ENCODE measurements at places on chromosomes 5 and 9.

DNA sequence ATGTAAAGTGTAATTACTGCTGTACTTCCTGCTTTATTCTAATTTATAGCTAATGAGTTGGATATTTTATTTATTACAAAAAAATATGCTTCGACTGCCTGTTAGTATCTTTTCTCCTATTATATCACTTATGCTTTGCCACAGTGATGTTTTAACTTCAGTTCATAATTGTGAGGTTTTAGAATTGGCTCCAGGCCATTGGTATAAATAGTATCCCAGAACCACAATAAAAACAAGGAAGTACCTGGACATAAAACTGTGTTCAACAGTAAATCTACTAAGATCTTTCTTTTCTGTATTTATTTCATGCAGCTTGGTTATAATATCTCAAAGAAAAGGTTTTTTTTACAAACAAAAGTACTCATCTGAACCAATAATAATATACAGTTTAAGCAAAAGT is 354.3 kb upstream of the CDH9 start:
- DNase-seq = no peak

- DNase-seq = no peak
Observed at GRCh38 chr5:95817430-95817829, 5.1 kb downstream of the GLRX start.

DNA sequence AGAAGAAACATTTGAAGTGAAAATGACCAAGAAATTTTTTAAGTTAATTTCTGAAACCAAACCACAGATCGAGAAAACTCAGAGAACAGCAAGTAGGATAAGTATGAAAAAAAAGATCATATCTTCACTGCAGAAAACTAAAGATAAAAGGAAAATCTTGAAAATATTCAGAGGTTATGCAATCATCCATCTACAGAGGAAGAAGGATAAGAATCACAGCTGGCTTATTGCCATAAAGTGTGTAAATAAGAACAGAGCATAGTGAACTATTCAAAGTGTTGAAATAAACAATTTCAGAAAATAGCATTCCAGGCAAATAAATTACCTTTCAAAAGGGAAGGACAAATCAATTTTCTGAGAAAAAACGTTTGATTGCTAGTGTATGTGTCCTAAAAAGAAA is 1191.7 kb upstream of the CDH6 start:
- DNase-seq = no peak

DNA sequence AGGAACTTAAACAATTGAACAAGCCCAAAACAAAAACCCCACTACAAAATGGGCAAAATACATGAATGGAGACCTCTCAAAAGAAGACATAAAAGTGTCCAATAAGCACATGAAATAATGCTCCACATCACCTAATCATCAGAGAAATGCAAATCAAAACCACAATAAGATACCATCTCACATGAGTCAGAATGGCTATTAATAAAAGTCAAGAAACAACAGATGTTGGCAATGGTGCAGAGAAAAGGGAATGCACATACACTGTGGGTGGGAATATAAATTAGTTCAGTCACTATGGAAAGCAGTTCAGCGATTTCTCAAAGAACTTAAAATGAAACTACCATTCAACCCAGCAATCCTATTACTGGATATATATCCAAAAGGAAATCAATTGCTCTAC is 337.4 kb upstream of the GRIA1 start:
- no peak for DNase-seq

DNA sequence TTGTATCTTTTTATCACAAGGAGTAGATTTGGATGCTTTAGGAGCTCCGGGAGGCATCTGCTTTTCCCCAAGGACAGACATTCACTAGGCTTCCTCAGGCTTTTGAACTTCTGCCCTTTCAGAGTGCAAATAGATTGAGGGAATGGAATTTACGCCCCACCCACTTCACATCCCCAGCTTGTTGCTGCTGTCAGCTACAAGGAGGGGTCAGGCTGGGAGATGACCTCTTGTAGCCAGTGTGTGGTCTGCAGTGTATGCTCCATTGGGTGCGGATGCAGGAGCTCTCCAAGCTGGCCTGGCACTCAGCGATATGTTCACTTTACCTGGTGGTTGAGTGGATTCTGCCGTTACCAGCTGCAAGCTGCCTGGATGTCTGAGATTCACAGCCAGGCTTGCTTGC is 6.4 kb downstream of the TNFSF15 start:
- no peak for DNase-seq

DNA sequence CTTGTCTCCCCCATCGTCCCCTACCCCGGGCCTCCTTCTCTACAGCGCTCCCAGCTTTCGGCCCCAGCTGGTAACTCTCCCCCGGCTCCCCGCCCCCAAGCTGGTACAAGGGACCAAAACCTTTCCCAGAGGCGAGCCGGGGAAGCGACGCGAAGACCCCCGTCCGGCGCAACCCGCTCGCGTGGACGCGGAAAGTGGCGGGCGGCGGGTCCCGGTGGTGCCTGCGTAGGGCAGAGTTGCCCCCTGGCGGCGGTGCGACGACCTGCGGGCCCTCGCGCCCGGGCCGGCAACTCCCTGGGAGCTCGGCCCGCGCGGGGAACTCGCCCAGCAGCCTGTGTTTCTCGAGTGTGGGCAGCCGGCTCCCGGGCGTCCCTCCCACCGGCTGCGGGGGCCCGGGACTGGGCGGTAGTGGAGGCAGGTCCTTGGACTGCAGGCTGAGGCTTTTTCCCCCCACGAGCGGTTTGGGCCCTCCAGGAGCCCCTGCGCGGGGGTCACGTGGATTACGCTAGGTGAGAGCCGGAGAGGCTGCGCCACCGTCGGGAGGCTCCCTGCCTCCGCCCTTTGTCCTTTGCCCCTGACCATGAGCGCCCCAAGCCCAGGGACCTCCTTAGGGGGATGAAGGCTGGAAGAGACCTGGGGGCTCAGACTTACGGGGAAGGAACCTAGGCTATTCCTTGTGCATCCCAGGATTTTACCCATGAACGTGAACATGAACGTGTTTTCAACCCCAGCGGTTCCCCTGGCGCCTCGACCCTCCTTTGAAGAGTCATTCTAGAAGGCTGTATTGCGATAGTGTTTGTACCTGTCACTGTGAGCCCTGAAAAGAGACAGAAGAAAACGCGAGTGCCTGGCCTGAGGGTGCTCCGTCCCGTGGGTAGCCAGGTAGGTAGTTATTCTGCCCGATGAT is 2.9 kb upstream of the FOXD1 start:
- peak; percentile 16 for DNase-seq

DNA sequence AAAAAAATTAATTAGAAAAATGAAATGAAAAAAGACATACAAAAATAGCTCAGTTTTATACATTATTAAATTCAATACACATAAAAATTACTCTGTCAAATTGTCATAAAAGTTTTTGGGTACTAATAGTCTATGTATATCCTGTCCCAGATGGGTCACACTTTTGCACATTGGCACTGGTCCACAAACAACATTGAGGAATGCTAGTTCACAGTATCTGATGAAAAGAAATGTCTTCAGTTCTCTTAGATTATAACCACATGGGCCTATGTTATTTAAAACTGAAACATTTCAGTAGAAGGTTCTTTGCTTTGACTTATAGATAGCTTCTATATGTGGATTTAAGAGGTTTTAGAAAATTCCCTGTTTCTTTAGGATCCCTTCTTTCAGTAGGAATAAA is 39.8 kb downstream of the LNPEP start:
- no peak for DNase-seq

- DNase-seq = no peak
Observed at GRCh38 chr9:136527131-136527530, 18.7 kb downstream of the NOTCH1 start.

GRCh38 chr5:176643491-176644219 is 3.6 kb upstream of the TSPAN17 start:
- DNase-seq = no peak

DNA sequence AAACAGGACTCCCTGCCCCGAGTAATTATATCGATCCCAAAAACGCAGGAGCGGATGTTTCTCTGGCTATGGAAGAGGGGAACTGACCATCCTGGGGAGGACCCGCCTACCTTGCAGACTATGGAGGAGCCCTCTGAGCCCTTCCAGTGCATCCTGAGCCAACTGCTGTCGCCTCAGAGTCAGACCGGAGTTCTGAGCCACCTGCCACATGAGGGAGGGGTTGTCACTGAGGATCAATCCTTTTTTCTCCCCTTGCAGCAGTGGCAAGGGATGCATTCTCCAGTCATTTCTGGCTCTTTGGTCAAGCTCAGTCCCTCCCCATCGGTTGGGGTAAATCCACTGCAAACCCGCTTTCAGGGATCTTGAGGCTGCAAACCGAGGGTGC is 709 bp downstream of the FANCG start:
- no peak for DNase-seq

DNA sequence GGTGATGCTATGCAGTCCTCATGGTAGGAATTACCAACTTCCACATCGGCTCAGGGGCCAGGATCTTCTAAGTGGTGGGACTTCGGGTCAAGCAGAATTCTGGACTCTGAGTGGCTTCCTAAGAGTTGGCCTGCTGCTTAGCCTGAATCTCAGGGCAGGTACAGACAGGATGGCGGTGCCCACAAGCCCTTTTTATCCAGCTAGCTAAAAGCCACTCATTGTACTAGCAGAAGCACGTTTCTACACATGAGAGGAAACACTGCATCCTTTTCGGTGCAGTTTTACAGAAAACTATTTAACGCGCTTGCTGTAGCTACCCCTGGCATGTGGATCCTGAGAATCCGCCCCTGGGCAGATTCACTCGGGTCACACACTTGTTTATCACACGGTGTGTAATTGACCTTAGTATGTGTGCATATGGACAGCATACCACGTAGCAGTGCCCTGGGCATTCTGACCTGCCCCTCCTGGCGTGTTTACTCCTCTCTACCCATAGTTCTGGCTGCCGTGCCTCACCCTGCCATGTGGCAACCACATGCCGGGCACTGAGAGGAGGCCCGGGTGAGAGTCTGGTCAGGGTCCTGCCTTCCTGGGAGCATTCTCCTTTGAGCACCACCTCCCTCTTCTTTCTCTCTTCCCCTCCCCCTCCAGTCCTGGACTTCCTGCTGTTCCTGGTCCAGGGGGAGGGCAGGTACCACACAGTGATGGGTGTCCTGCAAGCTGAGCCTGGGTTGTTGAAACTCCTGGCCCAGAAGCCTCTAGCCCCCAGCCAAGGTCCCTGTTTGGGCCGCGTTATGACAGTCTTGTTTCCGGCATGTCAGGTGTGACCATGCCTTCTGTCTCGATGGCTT is 65.9 kb downstream of the DAB2IP start:
- no peak for DNase-seq

GRCh38 chr9:94554439-94555331 is at the start of gene PCAT7:
Gene PCAT7 (plus strand): TSS chr9:94555083.
- DNase-seq = no peak

- no peak for DNase-seq
Observed at GRCh38 chr5:75239681-75240080, 3.0 kb upstream of the ANKRD31 start.

- DNase-seq = no peak
Observed at GRCh38 chr5:169197343-169197742, 103.6 kb downstream of the SLIT3 start.

- DNase-seq = no peak
Observed at GRCh38 chr9:129898185-129898584, 62.9 kb downstream of the USP20 start.

GRCh38 chr9:7273575-7273974 is 515.8 kb downstream of the KDM4C start:
- no peak for DNase-seq

DNA sequence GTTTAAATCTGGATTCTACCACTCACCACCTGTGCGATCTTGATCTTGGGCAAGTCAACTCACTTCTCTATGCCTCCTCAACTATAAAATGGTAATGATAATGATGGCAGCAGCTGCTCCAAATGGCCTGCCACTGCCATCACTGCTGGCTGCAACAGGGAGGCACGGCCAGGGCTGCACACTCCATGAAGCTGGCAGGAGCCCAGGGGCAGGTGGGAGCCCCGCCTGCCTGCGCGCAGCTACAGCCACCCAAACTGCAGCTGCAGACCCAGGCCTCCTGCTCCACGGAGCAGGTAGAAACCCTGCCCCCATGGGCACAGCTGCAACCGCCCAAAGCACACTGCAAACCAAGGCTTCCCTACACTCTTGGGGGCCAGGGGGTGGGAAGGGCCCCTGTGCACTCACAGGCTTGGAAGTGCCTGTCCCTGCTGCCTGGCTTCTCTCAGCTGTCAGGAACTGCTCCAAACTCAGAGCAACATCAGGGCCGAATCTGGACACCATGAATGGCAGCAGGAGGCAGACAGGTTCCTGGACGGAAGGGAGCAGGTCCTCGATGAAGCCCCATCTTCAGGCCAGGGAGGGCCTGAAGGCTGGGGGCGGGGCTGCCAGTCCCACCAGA is 57.6 kb downstream of the PRELID2 start:
- no peak for DNase-seq

GRCh38 chr5:78690253-78690972 is 41.8 kb upstream of the LHFPL2 start:
- no peak for DNase-seq

DNA sequence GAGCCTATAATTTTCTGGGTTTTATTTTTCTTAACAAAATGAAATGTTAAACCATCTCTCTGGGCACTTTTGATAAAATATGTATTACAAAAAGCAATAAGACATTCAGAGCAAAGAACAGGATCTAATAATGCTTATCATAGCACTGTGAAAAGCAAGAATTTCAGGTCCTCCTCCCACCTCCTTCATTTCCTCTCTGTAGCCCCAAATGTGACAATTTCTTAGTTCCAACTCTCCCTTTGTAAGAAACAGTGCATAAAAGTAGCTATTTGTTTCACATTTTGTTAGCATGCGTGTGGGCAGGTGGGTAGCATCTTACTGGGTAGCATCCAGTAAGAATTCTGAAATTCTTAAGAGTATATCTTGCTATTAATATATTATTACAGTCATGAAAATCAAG is 130.9 kb upstream of the RASA1 start:
- no peak for DNase-seq

GRCh38 chr5:140965905-140966292 is 377 bp upstream of the PCDHAC2 start:
- no peak for DNase-seq

DNA sequence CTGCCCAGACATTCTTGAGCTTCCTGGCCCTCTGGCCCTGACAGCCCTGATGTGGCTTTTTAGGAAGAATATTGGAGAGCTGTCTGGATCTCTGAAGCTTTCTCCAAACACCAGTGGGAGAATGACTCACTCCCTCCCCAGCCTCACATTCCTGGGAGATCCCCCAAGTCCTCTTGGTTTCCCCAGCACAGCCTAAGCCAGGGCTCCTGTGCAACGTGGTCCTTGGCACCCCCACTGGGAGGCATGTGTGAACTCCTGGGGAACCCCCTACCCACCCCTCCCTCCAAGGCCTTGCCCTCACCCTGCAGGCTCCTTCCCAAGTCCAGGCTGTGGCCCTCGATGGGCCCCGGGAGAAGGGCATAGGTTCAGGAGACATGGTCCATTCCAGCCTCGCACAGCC is 12.7 kb downstream of the GLIPR2 start:
- DNase-seq = no peak

DNA sequence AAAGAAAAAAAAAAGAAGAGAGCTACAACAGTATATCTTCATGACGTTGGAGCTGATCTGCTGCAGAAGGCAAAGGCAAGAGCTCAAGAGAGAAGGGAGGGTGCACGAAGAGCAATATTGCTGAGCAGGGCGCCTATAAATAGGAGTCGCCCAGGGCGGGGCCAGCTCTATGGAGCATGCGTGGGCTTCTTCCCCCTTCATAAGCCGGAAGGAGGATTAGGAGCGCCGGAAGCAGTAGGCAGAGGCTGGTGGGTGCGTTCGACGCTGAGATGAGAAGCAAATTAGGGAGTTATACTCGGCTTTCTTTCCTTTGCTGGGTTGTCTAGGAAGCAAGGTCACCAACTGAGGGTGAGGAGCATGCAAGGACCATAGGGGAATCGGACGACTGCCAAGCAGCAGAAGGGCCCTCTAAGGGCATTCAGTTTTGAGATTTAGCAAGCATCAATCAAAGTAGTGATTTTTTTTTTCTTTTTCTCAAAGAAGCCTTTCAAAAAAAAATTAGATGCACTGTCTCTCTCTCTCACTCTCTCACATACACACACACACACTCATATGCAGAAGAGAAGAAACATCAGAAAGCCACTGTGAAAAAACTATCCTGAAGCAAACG is 496.7 kb downstream of the ENC1 start:
- no peak for DNase-seq
